ENCODE measurements at places on chromosomes 4 and X.

DNA sequence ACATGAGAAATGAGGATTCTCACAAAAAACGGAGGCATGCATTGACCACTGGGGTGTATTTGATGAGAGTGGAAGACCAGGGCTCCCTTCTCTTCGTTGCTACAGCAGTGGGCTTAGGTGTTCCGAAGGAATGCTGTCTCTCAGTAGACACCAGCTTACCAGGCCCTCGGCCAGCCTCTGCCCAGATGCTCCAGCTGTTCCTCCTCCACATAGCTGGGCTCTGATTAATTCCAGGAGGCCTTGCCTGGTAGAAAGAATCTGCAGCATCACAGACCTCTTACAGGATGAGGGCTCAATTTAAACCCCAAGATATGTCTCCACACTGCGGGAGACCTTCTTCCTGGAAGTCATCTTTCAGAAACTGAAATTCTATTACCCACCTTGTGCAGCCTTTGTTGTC, 346.6 kb upstream of the TENM3 start:
- DNase-seq = no peak

- no peak for DNase-seq
Observed at GRCh38 chrX:12434493-12434892, 296.2 kb downstream of the FRMPD4 start.

DNA sequence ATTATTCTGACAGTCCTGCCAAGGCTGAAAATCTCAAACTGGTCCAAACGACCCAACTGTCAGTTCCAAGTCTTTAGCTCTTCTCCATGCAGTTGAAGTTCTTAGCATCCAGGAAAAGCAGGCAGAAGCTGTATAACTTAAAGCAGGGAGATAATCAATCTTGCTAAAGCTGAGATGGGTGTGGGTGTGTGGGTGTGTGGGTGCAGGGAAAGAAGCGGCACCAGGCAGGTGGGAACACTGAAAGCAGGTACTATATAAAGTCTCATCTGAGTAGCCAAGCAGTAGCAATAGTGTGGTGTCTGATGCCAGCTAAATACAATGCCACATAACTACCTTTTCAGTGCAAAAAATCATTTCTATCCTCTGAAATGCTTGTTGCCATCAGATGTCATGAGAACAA, 69.7 kb upstream of the EGFL6 start:
- DNase-seq = no peak

DNA sequence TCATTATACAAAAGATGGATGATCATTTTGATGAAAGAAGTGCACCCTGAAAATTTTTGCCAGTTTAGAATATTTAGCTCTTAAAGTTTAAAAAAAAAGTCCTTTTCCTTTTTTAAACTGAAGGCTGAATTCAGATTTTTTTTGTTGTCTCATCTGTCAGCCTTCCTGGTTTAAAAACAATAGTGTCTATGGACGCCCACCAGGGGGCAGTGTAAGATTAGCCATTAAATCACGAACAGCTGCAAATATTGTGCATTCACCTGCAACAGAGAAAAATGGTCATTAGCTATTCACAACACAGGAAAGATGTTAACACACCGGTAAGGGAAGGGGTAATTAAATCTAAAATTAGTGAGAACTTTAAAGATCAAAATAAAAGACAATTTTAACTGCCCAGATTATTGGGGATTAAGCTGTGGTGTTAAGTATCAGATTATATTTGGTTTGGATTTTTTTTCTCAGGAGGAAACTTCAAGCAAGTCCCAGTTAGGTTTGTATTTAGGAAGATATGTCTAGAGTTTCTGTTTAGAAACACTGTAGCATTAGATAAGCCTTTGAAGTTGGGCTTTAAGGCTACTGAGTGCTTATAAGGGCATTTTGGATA, 4.4 kb upstream of the CXorf38 start:
- peak; percentile 40 for DNase-seq

- DNase-seq = no peak
Observed at GRCh38 chrX:9789555-9789954, 3.3 kb downstream of the SHROOM2 start.

GRCh38 chr4:40458109-40458508, 123.0 kb downstream of the CHRNA9 start:
- no peak for DNase-seq

DNA sequence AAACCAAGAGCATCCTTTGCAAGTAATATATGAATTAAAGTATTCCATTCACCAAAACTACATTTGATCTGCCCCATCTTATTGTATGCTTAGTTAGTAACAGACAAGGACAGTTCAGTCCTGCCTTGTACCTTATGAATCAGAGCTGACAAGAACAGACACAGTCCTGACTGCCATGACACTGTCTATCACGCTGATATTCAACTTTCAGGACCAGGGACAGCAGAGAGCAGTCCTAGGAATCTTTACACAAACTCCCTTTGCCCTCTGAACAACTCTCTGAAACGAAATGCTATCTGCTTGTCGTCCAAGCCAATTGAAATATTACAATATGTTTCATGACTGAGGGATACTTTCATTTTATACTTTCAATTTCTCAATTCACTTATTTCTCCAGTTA, 268.6 kb upstream of the VCX start:
- no peak for DNase-seq

DNA sequence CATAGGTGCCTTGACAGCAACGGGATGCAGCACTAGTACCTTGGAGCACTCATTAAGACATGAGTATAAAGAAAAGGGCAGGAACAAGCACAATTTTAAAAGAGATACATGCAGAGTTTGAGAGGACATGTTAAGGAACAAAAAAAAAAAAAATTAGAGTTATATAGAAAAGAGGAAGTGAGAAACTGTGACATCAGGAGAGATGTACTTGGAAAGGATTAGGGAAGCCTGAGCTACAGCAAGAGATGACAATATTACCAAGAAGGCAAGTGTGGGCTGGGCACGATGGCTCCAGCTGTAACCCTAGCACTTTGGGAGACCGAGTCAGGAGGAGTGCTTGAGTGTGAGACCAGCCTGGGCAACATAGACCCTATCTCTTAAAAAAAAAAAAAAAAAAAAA, 37.4 kb downstream of the GPR143 start:
- no peak for DNase-seq

Measured in stimulated activated CD8-positive, alpha-beta memory T cell treated with anti-CD3 and anti-CD28 coated beads, Interleukin-15, amount 100 ng/mL, for 48 hours (primary cell).